Hepatocyte (in vitro differentiated cells): ENCODE measurements at places on chromosomes 3 and 15. TPM values are rescaled to one million over a fixed set of nuclear protein-coding genes. Genes with fewer than 3 reads are reported as not detected.
A peak's percentile ranks its signal among the peaks of the same experiment; 100 is the strongest.

- peaks cover 14% of the 10 kb centered on the region for H3K4me1 ChIP-seq
- no peaks in the 10 kb centered on the region for H3K36me3 ChIP-seq
- no peaks in the 10 kb centered on the region for H3K27me3 ChIP-seq
- peak overlapping the region; percentile 82 for H3K27ac ChIP-seq
These were observed 164.9 kb upstream of the IL12A start for GRCh38 chr3:159823780-159824179.

- no peak for DNase-seq
- no peak overlapping the region for H3K27ac ChIP-seq
- peaks cover 20% of the 10 kb centered on the region for H3K4me1 ChIP-seq
These were observed 9.6 kb upstream of the LRRC2 start for GRCh38 chr3:46575577-46576222.

DNA sequence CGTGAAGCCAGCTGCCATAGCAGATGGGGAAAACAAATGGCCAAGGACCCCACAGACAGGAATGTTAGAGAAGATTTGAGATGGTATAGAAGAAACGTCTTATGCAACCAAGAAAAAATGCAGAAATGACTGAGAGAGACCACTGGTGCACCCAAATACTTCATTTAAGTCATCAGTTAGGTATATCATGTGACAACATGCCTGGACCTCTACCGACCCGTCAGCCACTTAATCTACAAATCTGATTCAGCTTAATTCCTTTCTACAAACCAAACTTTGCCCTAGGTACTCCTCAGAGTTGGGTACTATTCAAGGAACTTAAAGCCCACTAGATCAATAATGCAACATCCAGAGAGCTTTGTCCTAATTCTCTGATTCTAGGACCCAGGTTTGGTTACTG lies 126.0 kb upstream of the UBE2E2 start:
- H3K27ac ChIP-seq = no peak overlapping the region
- no peak for DNase-seq
- no peaks in the 10 kb centered on the region for H3K36me3 ChIP-seq
- no peaks in the 10 kb centered on the region for H3K4me1 ChIP-seq
- H3K27me3 ChIP-seq = no peaks in the 10 kb centered on the region

GRCh38 chr3:9748031-9748430 lies 1.7 kb upstream of the OGG1 start:
- DNase-seq = no peak
- H3K36me3 ChIP-seq = no peaks in the 10 kb centered on the region
- H3K4me1 ChIP-seq = peaks cover 8% of the 10 kb centered on the region
- H3K27me3 ChIP-seq = no peaks in the 10 kb centered on the region
- no peak overlapping the region for H3K4me3 ChIP-seq

DNA sequence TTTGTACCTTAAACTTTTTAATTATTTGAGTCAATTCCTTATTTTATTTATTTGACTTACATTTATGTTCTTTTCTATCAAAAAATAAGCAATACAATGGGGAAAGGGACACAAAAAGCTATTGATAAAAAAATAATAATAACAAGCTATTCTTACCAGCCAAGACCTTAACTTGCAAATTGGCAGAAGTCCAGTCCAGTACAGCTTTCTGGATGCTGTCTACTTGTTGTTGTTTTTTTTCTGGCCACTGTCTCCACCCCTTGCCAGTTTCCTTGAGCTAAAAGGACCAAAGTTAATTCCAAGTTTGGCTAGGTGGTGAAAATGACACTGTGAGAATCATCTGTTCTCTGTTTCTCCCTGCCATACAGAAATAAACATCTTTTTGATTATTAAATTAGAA lies 232.2 kb downstream of the PTPRG start:
- H3K27ac ChIP-seq = no peak overlapping the region
- H3K4me3 ChIP-seq = no peak overlapping the region
- DNase-seq = no peak
- peaks cover 6% of the 10 kb centered on the region for H3K4me1 ChIP-seq
- H3K36me3 ChIP-seq = no peaks in the 10 kb centered on the region

DNA sequence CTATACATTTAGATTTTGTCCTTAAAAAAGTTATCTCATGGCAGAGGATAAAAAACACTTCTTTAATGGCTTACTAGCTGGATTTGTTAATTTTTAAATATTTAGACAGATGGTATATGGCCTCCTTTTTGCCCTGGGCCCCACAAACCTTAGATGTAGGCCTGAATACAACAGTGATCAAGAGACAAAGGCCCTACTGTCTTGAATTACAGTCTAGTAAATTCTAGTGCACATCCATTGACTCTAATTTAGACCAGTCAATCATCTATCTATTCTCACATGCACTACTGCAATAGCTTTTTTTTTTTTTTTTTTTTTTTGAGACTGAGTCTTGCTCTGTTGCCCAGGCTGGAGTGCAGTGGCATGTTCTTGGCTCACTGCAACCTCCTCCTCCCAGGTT lies 452.8 kb downstream of the FHIT start:
- no peaks in the 10 kb centered on the region for H3K36me3 ChIP-seq
- no peak overlapping the region for H3K27ac ChIP-seq
- no peak overlapping the region for H3K4me3 ChIP-seq
- no peaks in the 10 kb centered on the region for H3K4me1 ChIP-seq
- DNase-seq = no peak
- no peaks in the 10 kb centered on the region for H3K27me3 ChIP-seq

DNA sequence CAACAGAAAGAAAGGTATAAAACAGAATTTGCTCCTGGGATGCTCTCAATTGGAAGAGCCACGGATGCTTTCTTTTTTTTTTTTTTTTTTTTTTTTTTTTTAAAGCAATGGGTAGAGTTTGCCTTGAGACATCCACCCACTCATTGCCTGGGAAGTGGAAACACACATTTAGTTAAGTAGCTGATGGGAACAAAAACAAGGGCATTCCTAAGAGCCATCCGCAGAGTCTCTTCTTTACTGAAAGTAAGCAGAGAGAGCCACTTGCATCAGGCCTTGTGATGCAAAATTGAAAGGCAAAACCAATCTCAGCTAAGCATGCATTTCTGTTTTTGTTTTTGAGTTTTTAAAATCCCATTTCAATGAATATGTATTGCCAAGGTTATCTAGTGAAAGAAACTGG lies 787.9 kb upstream of the LMCD1 start:
- DNase-seq = no peak
- no peak overlapping the region for H3K4me3 ChIP-seq
- no peaks in the 10 kb centered on the region for H3K4me1 ChIP-seq
- no peak overlapping the region for H3K27ac ChIP-seq
- no peaks in the 10 kb centered on the region for H3K27me3 ChIP-seq

GRCh38 chr3:149620291-149621020 lies 37.4 kb downstream of the WWTR1 start:
- H3K36me3 ChIP-seq = no peaks in the 10 kb centered on the region
- no peaks in the 10 kb centered on the region for H3K27me3 ChIP-seq
- DNase-seq = no peak
- peaks cover 12% of the 10 kb centered on the region for H3K4me1 ChIP-seq

- no peaks in the 10 kb centered on the region for H3K36me3 ChIP-seq
- DNase-seq = no peak
- no peak overlapping the region for H3K4me3 ChIP-seq
- peaks cover 12% of the 10 kb centered on the region for H3K4me1 ChIP-seq
- H3K27me3 ChIP-seq = no peaks in the 10 kb centered on the region
These were observed 12.2 kb upstream of the TSEN2 start for GRCh38 chr3:12472000-12472610.

GRCh38 chr3:126357295-126358037 lies at the start of gene KLF15:
KLF15 (minus strand) TSS chr3:126357408; CDS start chr3:126352922, 4,486 bp downstream.
- peak within 1 kb of the TSS; percentile 96 for H3K4me3 ChIP-seq
- H3K27ac ChIP-seq = peak within 1 kb of the TSS; percentile 83
- peaks cover 31% of the 10 kb centered on the region for H3K27me3 ChIP-seq
- peak; percentile 97 for DNase-seq
- H3K36me3 ChIP-seq = no peaks in the 10 kb centered on the region

DNA sequence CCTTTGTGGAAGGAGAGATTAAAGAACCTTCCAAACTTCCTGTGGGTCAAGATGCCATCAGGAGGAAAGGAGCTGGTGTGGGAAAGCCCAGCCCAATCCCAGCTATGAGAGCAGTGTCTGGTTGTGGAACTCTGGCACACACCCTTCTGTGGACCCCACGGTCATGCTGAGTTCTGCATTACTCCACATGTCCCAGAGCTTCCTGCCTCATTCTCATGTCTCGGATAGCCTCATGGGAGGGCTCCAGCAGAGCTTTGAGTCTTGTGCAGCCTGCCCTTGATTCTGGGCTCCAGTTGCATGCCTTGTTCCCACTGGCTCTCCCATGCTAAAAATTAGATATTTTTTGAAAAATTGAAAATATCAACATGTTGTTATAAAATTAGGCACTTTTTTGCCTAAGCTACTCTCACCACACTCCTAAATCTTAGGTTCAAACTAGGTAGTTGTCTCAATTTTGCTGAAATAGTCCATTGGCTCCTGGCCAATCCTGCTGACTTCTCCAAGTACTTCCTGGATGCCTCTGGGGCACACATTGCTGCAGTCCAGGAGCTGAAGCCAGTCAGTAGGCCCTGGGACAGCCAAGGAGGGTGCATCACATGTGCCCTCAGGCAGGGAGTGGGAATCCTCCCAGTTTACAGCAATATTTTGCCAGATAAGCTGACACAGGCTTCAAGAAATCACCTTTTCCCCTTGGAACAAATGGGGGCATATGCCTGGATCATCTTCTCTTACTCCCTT lies 144.3 kb downstream of the EEFSEC start:
- H3K36me3 ChIP-seq = no peaks in the 10 kb centered on the region
- no peak overlapping the region for H3K27ac ChIP-seq

- H3K4me3 ChIP-seq = no peak overlapping the region
- no peak for DNase-seq
These were observed 377.7 kb downstream of the IL20RB start for GRCh38 chr3:137335478-137335877.

Gene ATP2B2
- 1.8 and 1.9 TPM in 2 replicates for total RNA-seq

Gene EHHADH
- total RNA-seq = 22.0 and 43.8 TPM in 2 replicates

Gene SCG5
- total RNA-seq = 2.0 and 5.2 TPM in 2 replicates

Gene DNAJA4
- total RNA-seq = 3.2 and 3.6 TPM in 2 replicates

Gene AADACL2
- 0.10 and 0.24 TPM in 2 replicates for total RNA-seq

Gene CTDSPL
- total RNA-seq = 32.1 and 33.7 TPM in 2 replicates

Gene DUOXA1
- 7.5 and 10.9 TPM in 2 replicates for total RNA-seq

Gene MEIS2
- 30.0 and 33.5 TPM in 2 replicates for total RNA-seq

Gene KLF15
- 16.7 and 19.9 TPM in 2 replicates for total RNA-seq
